Endodermal cell (in vitro differentiated cells): ENCODE measurements at places on chromosomes 5 and 9.
A peak's percentile ranks its signal among the peaks of the same experiment; 100 is the strongest.

GRCh38 chr9:36765468-36766341 is 193.0 kb downstream of the MELK start:
- DNase-seq: peak; percentile 95

- no peak for DNase-seq
Observed at GRCh38 chr5:143400541-143401226, 2.8 kb downstream of the NR3C1 start.

DNA sequence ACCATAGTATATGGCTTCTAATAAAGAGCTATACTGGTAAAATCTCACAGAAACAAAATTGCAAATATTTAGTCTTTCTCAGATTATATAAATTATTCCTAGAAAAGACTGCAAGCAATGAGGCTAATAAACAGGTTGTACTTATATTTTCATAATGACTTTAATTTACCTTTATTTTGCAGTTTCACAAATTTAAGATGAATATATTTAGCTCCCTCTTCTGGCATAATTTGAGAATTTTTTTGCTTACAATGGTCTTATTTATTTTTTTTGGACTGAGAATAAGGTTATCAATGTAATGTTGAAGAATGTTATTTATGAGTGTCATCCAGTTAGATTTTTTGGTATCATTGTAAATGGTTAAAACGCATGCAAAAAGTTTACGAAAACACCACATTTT is 56.7 kb downstream of the PIK3R1 start:
- DNase-seq: no peak

- no peak for DNase-seq
Observed at GRCh38 chr9:72935595-72935994, 17.3 kb downstream of the ALDH1A1 start.

DNA sequence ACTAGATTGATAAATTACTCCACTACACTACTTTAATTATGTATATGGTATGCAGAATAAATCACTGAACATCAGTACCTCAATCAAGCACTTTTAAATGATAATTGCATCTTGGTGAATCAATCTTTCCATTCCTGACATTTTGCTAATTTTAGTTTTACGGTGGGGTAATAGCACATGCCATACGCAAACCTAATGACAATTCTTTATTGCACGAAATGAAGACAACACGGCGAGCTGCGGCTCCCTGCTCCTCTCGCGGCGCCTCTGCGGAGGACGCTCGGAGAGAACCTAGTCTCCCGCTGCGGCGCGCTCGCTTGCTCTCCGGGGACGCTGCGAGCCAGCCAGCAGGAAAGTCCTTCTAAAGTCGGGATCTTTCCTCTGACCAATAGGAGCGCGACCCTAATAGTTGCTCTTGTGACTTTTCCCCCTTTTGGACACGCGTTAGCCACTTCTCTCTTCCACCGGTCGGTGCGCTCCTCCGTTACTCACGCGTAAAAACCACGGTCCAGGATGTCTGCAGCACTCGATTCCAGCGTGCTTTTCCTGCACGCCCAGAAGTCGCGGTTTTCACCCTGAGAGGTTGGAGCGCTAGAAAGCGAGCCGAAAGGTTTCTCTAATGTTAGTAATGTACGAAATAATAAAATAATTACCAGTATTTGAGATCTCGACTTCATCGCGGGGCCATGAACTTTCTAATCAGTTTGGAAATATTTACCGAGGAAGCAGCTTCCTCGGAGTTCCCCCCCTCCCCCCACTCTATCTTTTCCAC is 1.0 kb upstream of the MEF2C start:
- peak; percentile 84 for DNase-seq

DNA sequence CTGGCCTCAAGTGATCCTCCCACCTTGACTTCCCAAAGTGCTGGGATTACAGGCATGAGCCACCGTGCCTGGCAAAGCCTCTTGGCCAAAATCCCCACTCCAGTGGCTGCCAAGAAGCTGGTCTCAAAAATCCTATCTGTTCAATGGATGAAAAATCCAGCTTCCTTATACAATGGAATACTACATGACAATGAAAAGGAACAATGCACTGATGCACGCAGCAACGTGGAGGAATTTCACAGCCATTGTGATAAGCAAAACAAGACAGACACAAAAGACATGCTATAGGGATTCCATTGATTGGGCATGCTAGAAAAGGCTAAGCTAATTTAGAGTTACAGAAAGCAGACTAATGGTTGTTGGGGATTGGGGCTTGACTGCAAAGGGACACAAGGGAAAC is 13.1 kb upstream of the SFXN1 start:
- no peak for DNase-seq

GRCh38 chr9:127899128-127899943 is at the start of gene ST6GALNAC6:
TSS of gene ST6GALNAC6 (minus strand) at chr9:127899603. CDS start at chr9:127897981, 1,622 bp downstream.
- DNase-seq: peak; percentile 84

DNA sequence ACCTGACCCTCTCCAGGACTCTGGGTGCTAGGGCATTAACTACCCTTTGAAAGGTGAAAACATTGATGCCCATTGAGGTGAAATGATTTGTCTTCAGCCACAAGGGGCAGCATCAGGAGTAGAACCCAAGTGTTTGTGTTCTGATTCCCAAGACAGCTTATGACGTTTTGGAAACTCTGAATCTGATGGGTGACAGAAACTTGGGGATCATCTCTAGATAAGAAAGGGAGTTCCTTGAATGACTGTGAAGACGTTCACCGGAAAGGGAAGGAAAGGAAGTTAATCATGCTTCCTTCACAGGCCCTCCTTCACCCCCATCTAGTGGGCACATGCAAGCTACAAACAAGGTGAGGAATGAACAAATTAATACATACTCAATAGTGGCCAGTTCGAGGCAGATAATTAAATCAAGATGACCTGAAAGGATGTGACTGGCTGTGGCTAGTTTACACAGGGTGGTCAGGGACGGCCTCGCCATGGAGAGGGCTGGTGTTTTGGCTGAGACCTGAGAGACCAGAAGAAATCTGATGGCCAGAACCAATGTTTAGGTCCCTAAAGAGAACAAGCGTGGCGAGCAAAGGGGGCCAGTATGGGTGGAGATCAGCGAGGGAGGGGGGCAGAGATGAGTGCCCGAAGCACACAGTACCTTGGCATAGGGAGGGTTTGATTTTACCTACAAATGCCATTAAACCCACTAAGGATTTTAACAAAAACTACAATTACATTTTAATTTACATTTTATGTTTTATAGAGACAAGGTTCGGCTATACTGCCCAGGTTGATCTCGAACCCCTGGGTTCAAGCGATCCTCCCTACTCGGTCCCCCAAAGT is 937 bp upstream of the SLC26A2 start:
- DNase-seq: peak; percentile 70

DNA sequence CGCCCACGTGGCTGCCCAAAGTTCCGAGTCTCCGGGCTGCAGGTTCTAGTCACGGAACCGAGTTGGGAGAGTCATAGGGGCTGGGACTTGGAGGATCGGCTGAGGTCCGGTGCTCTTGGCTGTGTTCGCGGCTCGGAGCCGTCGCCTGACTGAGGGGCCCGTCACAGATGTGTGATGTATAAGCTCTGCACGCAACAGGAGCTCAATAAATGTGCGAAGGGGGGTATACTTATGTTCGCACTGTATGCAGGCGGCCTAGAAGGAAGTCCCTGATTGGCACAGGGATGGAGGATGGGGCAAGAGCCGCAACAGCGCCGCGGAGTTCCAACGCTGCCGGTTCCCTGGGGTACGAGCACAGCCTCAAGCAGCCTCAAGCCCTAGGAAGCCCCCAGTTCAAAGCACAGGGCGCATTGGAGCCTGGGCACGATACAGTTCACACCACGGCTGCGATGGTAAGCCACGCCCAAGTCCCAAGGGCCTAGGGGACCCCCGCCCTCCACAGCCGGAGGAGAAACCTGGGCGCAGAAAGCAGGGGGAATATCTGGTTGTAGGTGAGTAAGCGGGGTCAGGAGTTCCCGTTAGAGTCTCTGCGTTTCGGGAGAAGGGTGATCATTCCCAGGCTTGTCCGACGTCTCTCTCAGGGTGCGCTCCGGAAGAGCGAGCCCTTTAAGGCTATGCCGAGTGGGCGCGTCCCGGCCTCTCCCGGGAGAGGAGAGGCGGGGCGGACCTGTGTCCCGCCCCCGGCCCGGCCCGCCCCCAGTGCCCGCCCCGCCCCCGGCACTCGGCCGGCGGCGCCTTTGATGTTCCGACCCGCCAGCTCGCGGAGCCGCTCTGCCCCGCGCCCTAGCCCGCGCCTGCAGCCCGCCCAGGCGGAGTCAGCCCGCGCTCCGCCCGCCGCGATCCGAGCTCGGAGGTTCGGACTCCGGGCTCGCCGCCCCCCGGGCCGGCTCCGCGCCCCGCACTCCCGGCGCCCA is at the start of gene TCF7:
TSS of gene TCF7 (plus strand) at position 780 of the 974 bp plus-strand sequence. CDS start 226 bp downstream, outside the sequence.
- peak; percentile 95 for DNase-seq

- peak; percentile 87 for DNase-seq
Observed at GRCh38 chr5:106121972-106122605, 1548.6 kb downstream of the EFNA5 start.

GRCh38 chr5:10474521-10475075 is 32.9 kb downstream of the ROPN1L start:
- DNase-seq: no peak

DNA sequence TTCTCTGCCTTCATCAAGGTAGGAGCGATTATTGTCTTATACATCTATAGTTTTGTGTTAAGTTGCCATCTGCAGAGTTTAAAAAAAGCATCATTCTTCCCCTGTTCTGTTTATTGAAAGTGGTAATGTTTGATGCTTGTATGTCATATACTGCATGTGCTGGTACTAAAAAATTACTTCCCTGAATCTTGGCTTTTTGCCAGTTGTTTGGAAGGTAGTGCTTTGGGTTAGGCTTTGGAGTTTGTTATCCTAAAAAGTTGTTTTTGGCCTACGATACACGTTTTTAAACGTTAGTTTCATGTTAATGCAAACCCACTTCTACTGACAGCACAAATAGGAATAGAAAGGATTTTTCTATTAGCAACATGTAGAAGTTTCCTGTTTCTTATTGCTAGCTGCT is 158.3 kb downstream of the GIN1 start:
- DNase-seq: no peak

DNA sequence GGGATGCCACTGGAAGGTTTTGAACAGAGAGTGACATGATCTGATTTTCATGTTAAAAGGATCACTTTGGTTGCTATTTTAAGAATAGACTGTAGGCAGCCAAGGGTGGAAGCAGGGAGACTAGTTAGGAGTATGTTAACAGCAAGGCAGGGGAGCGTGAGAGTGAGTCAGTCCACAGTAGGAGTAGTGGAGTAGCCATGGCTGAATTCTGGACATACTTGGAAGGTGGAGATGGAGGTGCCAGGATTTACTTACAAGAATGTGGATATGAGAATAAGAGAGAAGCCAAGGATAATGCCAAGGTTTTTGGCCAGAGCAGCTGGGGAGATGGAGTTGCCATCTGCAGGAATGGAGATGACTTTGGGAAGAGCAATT is 118.8 kb downstream of the GALNT10 start:
- no peak for DNase-seq

DNA sequence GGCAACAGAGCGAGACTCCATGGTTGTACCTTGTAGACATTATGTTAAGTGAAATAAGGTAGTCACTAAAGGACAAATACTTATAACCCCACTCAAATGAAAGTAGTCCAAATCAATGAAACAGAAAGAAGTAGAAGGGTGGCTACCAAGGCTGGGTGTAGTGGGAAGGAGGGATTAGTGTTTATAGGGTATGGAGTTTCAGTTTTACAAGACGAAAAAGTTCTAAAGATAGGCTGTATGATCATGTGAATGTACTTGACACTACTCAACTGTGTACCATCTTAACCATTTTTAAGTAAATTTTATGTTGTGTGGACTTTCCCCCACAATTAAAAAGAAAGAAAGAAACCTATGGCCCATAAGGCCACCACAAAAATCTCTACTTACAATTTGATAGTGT is 32.2 kb downstream of the ALDH7A1 start:
- no peak for DNase-seq

DNA sequence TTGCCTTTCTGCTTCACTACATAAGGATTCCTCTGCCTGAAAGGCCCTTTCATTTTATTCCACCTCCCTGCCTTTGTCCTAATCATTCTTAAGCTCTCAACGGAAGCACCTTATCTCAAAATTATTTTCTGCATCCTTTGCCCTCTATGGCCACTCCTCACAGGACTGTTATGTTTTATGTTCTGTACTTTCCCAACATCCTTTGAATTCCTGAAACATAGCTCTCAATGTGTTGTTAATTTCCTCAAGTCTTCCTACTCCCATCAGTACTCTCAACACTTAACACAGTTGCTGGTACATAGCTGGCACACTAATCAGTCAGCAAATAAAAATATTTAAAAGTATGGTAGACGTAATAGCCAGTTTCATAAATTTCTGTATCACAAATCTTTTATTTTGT is 193.0 kb downstream of the RFX3 start:
- no peak for DNase-seq

GRCh38 chr5:111954516-111955395 is 197.8 kb upstream of the NREP start:
- DNase-seq: no peak

GRCh38 chr9:134272302-134273023 is 53.8 kb upstream of the RXRA start:
- DNase-seq: no peak

DNA sequence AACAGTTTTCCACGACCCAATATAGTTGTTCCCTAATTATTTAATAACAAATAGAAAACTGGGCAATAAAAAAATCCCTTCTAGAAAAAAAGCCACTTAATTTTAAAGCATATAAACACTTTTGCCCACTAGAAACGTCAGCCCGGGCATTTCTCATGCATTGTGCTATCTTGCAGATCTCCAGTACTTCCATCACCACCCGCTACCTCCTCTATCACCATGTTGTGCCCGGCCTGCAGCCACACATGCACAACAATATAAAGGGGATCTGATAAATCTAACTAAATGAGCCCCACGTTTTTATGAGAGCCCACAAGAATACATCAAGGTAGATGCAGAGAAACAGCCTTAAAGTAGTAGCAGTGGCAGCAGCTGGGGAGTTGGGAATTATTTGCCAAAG is 272.7 kb downstream of the MLLT3 start:
- DNase-seq: no peak

GRCh38 chr5:64807520-64807919 is 38.8 kb downstream of the CWC27 start:
- no peak for DNase-seq

GRCh38 chr5:83035373-83036100 is 41.7 kb downstream of the TMEM167A start:
- no peak for DNase-seq

GRCh38 chr5:158382473-158382872 is 523.5 kb upstream of the CLINT1 start:
- peak; percentile 81 for DNase-seq

GRCh38 chr5:32522429-32523143 is 62.8 kb upstream of the SUB1 start:
- DNase-seq: no peak

DNA sequence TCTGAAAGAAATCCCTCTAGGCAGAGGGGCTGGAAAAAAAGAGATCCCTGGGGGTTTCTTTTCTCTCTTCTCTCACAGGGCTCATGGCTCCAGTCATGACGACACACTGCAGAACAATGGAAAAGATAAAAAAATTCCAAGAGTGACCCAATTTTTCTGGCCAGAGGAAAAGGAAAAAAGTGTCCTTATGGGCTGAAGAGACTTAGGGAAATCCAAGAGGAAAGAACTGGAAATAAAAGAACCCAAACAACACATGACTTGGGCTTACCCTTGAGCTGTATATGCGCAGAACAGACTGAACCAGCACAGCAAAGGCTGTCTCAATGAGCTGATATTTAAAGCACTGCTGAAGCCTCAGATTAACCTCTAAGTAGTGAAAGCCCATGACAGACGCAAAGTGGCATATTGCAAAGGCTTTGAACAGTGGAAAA is 102.4 kb downstream of the SMIM23 start:
- no peak for DNase-seq
